Retina (tissue), 1 donor: ENCODE measurements at places on chromosomes 12 and 14.

- DNase-seq, result no peak
These were observed 151.3 kb downstream of the DICER1 start for GRCh38 chr14:95006051-95006450.

GRCh38 chr12:88982694-88983093 is 369.6 kb downstream of the DUSP6 start:
- DNase-seq, result no peak

DNA sequence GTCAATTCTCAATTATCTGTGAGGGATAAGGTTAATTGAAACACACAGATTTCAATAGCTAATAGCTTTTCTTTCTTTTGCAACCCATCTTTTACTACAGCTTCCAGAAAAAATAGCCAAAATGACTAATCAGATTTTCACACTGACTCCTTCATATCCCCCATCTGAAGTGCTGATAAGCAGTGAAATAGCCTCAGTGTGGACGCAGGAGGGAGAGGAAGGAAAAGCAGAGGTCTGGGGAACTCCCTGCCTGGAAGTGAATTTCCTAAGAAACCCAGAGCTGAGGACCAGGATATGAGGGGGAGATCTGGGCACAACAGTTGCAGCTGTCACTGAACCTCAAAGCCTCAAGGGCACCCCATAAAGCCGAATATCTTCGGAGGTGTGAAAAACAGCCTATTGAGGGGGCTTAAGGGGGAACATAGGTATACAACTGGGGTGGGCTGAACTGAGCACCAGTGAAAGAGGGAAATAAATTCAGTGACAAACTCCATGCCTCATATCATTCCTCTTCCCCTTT is 60.9 kb downstream of the EMP1 start:
- DNase-seq, result no peak

DNA sequence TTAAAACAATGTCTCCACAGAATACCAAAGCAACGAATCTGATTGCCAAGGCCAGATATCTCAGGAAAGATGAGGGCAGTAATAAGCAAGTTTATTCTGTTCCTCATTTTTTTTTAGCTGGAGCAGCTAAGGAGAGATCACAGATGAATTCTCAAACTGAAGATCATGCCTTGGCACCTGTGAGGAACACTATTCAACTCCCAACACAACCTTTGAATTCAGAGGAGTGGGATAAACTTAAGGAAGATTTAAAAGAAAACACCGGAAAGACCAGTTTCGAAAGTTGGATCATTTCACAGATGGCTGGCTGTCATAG is 994 bp downstream of the PRORP start:
- DNase-seq, result no peak

- no peak for DNase-seq
These were observed 78.8 kb upstream of the SLC38A4 start for GRCh38 chr12:46904406-46905238.

DNA sequence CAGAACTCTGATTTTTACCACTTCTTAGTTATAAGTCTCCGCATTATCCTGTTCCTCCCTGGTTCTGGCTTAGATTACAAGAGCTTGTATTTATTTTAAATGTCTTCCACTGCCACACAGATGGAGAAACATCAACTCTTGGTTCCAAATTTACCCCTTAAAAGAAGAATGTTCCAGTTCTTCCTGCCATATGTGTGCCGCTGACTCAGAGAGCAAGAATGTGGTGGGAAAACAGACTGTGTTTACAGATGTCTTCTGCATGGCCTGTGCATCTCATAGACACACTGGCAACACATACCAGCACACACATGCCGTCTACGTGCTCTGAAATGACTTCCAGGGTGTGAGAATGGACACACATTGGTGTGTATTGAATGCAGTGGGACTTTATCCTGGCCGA is 383.0 kb downstream of the LRIG3 start:
- no peak for DNase-seq

GRCh38 chr14:51593397-51593796 is 58.3 kb upstream of the FRMD6 start:
- DNase-seq, result no peak

GRCh38 chr14:101948666-101949216 is 15.6 kb upstream of the DYNC1H1 start:
- no peak for DNase-seq

DNA sequence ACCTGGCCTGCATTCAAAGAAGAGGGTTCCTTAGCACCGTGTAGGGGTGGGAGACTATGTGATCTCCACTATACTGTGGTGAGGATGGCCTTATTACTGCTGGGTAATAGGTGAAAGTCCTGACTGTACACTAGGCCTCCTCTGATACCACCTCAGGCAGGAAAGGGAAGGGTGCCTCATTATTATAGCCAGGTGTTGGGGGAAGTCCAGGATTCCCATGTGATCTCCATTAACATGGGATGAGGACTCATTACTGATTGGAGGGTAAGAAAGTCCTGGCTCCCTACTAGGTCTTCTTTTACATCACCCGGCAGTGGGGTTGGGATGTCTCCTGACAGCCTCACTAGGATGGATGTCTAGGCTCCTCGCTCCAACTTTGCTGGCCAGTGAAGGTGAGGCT is 252.1 kb downstream of the LRIG3 start:
- no peak for DNase-seq

GRCh38 chr14:105622329-105622955 is 96.1 kb downstream of the TMEM121 start:
- no peak for DNase-seq

GRCh38 chr14:23093991-23094665 is 808 bp downstream of the ACIN1 start:
- no peak for DNase-seq

DNA sequence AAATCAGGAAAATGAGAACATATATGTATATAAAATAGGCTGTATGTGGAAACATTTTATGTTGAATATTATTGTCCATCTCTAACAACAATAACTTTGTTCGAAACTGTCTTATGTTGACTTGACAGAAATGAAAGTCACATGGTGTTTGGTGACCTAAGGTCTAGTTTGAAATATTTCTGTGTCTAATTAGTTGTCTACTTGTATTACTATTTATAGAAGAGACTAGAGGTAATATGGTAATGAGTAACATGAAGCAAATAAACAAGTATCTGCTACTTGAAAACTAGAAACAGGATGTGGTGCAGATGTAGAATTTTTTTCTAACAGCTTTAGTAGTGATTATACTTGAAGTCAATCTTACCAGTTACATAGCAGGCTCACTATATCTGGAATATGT is 3.9 kb downstream of the GPHN start:
- no peak for DNase-seq

DNA sequence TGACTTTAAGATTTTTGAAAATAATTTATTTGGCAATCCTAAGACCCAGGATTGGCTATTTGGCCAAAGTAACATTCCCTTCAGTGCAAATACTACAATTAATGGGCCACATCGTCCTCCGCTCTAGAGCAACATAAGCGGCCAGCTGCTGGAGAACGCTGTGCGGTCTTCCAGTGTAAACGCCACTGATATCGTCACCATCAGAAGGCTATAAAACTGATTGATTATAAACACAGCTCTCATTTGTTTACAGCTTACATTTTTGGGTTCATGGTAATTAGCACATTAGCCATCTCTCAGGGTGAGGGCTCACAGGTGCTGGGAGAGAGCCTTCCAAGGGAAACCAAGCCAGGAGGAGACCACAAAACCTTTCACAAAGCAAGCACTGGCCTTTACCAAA is 130.1 kb upstream of the BMP4 start:
- no peak for DNase-seq

DNA sequence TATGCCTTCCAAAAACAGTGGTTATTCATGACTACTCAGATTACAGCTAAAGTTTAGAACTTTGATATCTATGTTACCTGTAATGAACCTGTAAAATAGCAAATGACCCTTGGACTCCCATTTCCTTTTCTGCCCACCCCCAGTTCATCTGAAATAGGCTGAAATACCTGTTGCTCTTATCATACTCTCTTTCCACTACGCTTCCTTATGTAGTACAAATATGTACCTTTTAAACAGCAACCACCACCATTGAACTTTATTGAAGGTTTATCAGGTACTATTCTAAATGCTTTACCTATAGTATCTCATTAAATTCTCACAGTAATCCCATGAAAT is 239.7 kb downstream of the SSPN start:
- no peak for DNase-seq
